NCI-H146 (cell line): ENCODE measurements at places on chromosomes 3 and 15.

- DNase-seq = peak; percentile 4
Observed at GRCh38 chr3:68116580-68116979, 462.2 kb upstream of the SUCLG2 start.

- DNase-seq = no peak
Observed at GRCh38 chr3:122112754-122113153, 57.6 kb downstream of the CD86 start.

- DNase-seq = no peak
Observed at GRCh38 chr3:65793495-65794200, 245.1 kb downstream of the MAGI1 start.

DNA sequence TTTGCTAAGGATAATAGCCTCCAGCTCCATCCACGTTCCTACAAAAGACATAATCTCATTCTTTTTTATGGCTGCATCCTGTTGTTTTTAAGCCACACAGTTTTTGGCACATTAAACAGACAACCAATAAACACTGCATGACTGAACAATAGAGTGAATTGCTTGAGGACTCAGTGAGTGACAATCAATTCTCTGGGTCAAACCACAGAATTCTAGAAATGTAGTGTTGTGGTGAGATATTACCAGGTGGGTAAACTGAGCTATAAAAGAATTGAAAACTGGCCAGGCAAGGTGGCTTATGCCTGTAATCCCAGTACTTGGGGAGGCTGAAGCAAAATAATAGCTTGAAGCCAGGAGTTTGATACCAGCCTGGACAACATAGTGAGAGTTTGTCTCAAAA lies 154.7 kb upstream of the CADPS start:
- DNase-seq = no peak

DNA sequence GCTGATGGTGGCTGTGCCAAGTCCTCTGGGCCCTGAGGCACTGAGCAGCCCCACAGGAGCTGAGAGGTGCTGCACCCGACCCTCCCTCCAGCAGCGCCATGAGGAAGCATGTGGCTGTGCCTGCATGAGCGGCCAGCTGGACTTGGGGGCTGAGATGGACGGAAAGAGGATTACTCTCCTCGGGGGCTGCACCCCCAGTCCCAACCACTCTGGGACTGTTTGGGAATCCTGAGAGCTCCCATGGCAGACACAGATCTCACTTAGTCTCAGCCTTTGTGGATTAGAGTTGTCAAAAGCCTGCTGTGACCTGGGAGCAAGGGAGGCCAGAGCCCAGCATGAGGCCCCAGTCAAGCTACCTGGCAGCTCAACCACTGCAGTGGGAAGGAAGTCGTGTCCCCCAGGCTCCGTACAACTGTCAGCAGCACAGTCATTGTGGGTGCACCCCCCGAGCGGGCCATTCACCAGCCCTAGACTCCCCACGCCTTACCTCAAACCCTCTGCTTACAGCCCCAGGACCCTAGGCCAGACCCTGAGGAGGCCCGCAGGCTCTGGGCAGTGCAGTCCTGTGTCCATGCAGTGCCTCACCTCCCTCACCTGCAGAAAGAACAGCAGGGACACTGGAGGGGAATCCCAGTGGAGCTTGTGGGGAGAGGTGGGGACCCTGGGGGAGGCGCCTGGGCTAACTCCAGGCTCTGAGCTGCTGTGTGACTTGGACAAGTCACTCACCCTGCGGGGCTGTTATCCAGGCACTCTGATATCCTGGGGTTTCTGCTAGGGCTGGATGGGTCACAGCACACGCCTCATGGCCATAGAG lies 17.1 kb downstream of the PRR23E start:
- no peak for DNase-seq

GRCh38 chr15:48190932-48191573 lies 412 bp upstream of the CTXN2 start:
- peak; percentile 19 for DNase-seq

GRCh38 chr3:120052677-120053076 lies 41.6 kb downstream of the GSK3B start:
- no peak for DNase-seq

DNA sequence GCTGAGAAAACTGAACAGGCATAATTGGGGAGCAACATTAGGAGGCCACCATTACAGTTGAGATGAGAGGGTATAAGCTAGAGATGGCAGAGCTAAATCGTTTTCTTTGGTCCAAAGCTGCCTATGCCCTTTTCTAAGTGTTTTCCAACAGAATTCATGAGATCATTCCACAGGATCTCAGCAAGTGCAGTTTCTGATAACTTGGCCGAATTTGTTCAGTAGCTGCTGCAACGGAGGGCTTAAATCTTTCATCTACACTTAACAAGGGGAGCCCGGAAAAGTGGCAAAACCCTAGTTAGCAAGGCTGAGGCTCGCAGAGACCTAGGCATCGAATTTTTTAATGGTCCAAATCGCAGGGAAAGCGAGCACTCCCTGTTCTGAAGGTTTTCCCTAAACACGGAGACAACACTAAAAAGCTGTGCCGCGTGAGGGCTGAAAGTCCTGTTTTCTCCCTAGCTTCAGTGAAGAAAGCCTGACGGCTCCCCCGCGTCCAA lies 531 bp upstream of the BLOC1S6 start:
- DNase-seq = no peak

DNA sequence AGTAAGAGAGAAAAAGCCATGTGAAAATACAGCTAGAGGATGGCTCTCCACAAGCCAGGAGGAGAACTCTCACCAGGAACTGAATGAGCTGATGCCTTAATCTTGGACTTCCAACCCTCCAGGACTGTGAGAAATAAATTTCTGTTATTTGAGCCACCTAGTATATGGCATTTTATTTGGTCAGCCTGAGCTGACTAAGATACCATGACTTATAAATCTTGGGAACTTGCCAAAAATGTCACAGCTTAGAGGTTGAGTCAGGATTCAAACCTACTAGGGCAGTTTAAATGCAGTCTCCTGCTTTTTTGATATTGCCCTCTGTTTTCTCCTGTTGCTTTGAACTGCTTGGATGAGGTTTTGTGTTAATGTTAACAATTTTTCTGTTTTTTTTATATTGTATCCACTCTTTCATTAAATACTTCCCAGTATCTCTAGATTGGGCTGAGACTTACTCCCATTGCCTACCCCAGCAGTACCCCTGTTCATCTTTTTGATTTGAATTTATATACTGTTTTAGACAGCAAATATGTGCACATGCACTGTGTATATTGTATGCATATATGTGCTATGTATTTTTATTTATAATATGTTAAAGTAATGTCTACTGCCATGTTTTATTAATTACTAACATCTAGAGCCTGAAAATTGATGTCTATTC lies 1223.2 kb downstream of the OTOL1 start:
- no peak for DNase-seq

- DNase-seq = no peak
Observed at GRCh38 chr3:37990527-37990926, at the start of gene VILL. Gene VILL, plus strand, starts transcription at chr3:37990786. Its CDS starts 2,887 bp downstream, at chr3:37993673.

GRCh38 chr3:89787485-89787884 lies 680.1 kb downstream of the EPHA3 start:
- no peak for DNase-seq

GRCh38 chr3:186150041-186150830 lies 41.3 kb upstream of the ETV5 start:
- no peak for DNase-seq

- peak; percentile 38 for DNase-seq
Observed at GRCh38 chr3:138941259-138941885, 5.6 kb downstream of the FOXL2 start.

DNA sequence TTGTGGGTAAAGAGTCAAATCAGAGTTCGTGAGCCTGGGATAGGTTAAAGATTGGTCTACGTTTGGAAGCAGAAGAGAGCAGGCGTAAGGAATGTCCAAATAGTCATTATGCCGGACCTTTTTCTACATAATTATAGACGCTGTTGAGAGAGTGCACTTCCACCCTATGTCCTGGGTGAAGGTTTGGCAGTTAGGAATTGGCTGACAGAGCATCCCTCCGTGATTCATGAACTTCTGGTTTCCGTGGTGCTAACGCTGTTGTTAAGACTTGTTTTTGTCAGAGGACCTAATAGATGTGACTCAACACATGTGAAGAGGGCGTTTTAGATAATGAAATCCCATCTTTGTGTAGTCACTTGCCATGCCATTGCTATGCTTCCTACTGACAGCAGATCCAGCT lies 1.1 kb downstream of the EAF1 start:
- DNase-seq = no peak

- DNase-seq = no peak
Observed at GRCh38 chr3:152355744-152356665, 87.3 kb downstream of the MBNL1 start.

DNA sequence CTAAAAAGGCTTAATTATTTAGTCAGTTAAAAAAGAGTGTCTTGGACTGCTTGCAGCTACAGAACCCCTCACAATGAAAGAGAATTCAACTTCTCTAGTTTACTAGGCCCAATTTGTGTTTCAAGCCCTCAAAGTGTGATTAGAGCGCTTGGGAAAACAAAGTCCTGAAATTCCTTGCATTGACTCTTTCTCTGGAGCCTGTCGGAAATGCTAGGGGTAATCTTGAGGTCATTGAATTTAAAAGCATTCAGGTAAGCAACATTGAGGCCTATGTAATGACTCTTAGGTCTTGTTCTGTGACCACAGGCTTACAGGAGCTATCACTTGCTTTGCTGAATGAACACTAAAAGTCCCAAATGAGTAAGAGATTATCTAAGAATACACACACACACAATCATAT lies 186.0 kb downstream of the NLGN1 start:
- no peak for DNase-seq

DNA sequence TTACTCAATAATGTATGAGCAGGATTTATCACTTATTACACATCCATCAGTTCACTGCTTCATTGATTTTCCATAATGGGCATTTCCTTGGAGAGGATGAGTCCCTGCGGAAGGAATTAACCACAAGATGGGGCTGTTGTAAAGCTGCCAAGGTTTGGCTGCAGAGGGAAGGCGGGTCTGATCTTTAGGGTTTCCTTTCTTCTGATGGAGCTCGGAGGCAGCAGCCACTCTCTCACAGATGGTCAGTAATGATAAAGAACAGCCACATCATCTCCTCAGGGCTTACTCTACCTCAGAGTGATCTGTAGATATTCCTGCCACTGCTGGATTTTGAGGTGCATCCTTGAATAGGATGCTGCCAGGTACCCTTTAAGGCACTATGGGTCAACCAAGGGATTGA lies 115.2 kb downstream of the USP13 start:
- DNase-seq = peak; percentile 22

DNA sequence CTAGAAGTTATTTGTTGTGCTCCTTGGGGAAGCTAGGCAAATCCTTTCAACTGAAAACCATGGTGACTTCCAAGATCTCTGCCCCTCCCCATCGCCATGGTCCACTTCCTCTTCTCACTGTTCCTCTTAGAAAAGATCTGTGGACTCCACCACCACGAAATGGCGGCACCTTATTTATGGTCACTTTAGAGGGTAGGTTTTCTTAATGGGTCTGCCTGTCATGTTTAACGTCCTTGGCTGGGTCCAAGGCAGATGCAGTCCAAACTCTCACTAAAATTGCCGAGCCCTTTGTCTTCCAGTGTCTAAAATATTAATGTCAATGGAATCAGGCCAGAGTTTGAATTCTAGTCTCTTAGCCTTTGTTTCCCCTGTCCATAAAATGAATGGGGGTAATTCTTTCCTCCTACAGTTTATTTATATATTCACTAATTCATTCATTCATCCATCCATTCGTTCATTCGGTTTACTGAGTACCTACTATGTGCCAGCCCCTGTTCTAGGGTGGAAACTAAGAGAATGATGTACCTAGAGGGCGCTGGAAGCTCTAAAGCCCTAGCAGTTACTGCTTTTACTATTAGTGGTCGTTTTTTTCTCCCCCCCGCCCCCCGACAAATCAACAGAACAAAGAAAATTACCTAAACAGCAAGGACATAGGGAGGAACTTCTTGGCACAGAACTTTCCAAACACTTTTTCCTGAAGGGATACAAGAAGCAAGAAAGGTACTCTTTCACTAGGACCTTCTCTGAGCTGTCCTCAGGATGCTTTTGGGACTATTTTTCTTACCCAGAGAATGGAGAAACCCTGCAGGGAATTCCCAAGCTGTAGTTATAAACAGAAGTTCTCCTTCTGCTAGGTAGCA lies 657 bp downstream of the PATL2 start:
- no peak for DNase-seq

DNA sequence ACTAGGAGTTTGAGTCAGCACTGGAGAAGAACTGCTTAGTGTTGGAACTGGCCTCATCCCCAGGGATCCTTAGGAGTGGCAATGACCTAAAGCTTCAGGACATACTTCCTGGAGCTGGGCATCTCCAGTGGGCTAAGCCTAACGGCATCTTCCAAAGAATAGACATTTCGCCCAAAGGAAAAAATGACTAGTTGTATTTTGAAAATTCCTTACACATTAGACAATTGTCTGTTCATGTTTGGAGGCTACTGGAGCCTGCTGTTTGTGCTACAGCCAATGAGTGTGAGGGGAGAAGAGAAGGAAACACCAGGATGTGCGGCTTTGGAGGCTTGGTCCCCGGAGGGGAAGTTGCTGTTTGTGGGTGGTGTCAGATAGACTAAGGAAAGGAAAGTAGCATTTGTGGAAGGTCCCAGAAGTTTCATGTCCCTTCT lies 77.6 kb downstream of the POLR2M start:
- DNase-seq = no peak

- DNase-seq = no peak
Observed at GRCh38 chr3:106428565-106428994, 559.8 kb upstream of the CBLB start.

DNA sequence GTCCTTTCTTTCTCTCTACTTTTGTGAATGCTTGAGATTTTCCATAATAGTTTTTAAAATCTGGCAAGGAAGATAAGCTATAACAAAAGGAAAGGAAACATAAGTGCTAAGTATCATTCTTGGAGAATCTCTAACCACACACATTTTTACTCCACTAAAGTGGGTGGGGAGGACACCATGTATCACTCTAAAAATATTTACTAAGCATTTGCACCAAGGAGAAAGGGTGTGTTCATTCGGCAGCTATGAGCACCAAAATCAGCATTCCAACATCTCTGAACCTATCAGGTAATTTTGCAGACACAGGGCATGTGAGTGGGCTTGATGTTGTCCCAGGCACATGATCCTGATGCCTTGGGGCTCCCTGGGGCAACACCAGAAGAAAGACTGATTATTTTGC lies 5.5 kb downstream of the B4GALT4 start:
- DNase-seq = no peak

- no peak for DNase-seq
Observed at GRCh38 chr15:87681104-87681503, 575.4 kb downstream of the NTRK3 start.
